Activated gamma-delta T cell treated with Interleukin-2 at 50 U/mL for 16 hours (primary cell): ENCODE measurements at places on chromosomes 5 and 9.
A peak's percentile ranks its signal among the peaks of the same experiment; 100 is the strongest.

- DNase-seq, result no peak
Observed at GRCh38 chr5:83564069-83564749, 92.7 kb downstream of the VCAN start.

DNA sequence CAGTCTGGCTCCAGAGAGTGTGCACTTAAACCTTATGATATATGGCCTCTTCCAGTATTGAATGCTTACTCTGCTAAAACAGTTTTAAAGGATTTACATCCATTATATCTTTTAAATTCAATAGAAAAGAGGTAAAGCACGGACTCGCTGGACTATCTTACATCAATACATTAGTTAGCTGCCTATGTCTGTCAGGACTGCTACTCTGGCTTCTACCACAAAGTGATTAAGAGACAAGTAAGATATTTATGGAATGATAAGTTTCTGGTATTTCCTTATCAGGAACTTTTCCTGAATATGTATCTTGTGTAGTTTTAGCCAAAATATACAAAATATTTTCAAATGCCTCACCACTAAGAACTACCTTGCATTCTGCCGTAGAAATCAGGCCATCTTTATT is 295.1 kb downstream of the ISL1 start:
- no peak for DNase-seq

- no peak for DNase-seq
Observed at GRCh38 chr5:125298746-125299379, 552.4 kb upstream of the ZNF608 start.

DNA sequence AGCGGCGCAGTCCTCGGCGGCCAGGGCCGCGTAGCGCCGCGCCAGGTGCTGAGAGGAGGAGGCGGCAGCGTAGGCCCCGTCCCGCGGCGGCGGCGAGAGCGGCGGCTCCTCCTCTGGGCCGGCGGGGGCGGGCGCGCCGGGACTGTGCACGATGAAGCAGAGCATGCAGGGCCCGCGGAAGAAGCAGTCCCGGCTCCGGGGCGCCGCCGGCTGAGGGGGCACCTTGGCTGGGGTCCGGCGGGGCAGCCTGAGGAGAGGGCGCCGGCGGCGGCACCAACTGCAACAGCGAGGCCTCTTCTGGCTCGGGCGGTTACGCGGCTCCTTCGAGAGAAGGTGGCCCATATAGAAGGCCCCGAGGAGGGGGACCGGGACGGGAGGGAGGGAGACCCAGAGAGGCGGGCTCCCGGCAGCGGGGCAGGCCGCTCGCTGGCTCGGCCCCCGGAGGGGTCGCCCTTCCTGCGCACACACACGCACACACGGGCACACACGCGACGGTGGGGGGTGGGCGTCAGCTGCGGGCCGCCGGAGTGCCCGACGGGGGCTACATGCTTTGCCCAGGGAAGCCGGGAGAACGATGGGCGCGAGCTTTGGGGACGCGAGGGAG is 446 bp downstream of the FBXL17 start:
- DNase-seq, result peak; percentile 79

GRCh38 chr5:129460936-129461710 is 1.0 kb downstream of the ADAMTS19 start:
- no peak for DNase-seq
